ENCODE measurements at places on chromosomes 1 and 21. TPM values are rescaled to one million over a fixed set of nuclear protein-coding genes. Genes with fewer than 3 reads are reported as not detected.

The RGS13 gene
- total RNA-seq, result not detected

The ZNF648 gene
- not detected for total RNA-seq

The ZNF683 gene
- total RNA-seq, result not detected

The GSTM1 gene
- 9.3 TPM for total RNA-seq

The DHCR24 gene
- 96.8 TPM for total RNA-seq

DNA sequence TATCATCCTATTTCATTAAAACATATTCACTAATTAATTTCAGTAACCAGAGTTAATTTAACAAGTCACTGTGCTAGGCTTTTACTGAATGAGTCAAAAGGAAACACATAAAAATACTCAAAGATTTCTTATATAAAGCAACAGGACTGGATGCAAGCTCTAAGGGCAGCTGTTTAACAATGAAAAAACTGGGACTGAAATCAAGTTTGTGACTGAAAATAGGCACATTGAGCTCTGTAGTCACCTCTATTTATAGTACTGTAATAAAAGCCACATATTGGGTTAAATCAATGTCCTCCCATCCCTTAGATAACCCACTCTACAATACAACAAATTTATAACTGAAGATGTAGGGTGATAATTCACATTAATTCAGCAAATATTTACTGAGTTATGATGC lies 52.4 kb downstream of the SMYD3 start:
- no peak for DNase-seq

DNA sequence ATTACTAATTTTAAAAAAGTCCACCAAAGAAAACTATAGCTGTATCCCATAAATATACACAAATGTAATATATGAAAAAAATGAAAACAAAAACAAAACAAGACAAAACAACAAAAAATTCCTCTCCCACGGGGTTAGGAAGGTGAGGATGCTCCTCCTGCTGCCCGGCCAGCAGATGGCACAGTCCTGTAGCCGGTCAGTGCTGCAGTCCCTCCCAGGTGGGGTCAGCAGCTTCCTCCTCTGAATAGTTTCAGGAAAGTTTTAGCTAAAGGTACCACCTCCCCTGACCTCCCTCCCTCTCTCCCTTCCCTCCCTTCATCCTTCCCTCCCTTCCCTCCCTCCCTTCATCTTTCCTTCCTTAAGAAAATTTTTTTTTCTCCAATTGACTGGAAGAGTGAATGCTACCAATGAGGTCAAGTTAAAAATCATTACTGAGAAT lies 67.8 kb upstream of the BCL10 start:
- no peak for DNase-seq

- DNase-seq, result no peak
Measured at GRCh38 chr1:221246628-221247415, 367.6 kb downstream of the HLX start.

DNA sequence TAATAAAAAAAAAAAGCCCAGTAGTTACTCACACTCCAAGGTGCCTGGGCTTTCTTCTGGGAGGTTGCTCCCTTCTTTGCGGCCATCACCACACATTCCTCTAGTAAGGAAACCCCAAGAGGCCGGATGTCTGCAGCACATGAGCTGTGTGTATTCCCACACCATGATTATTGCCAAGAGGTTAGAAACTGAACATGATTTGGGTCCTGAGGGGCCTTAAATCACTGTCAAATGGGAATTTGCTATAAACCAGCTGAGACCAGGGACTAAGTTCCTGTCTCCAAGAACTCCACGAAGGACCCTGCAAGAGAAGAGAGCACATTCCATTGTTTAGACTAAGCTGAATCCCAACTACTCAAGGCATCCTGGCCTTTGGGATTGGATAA lies 85.3 kb upstream of the SSX2IP start:
- no peak for DNase-seq

- DNase-seq, result no peak
Measured at GRCh38 chr1:151606384-151606783, 5.5 kb upstream of the SNX27 start.

GRCh38 chr1:242139442-242139841 lies 140.5 kb upstream of the MAP1LC3C start:
- DNase-seq, result no peak

DNA sequence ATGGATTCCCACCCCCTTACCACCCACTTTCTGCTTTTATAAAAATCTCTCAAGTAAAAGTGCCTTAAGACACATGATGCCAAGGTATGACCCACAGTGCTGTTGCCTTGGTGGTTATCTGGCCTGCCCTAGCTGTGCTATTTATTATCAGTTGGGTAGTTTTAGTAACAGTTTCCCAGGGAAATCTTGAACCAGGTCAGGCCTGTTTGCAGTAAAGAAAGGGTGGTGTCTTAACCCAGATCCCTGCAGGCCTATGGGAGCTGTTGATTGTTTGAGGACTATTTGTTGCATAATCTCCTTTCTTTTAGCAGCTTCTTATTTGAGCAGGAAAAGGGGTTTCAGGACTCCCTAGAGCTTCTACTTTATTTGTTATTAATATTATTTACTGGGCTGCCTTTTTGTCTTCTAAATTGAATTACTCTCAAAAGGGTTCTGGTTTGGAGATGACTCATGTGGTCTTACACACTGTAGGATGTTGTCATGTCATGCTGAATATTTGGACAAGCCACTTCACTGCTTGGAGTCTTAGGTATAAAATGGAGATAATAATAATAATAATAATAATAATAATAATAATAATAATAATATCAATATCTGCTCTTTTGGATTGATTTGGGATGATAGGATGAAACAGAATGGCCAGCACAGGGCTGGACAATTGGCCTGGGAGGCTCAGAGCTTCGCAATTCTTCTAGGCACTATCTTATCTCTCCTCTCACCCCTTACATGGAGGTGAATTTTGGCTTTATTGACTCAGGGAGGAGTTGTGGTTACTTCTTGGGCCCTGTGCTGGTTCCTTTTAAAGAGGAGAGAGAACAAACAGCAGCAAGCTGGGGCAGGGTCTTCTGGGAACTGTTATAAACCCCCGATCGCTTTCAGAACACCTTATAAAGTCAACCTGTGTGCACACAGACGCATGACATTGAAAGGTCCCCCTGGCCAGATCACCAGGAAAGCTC lies 252.1 kb downstream of the PRDM2 start:
- no peak for DNase-seq

DNA sequence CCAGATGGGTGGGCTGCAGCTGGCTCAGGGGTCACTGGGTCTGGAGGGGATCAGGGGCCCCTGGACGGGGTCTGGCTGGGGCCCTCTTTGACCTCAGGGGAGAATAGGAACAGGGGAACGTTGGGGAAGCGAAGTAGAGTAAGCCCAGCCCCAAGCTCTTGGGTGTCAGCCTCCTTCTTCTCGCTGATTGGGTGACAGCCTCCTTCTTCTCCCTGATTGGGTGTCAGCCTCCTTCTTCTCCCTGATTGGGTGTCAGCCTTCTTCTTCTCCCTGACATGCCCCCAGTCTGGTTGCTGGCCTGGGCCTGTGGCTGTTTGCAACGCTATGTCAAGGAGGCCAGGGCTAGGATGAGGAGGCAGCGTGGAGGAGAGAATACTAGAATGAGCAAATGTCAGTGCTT lies 76.7 kb upstream of the CASZ1 start:
- no peak for DNase-seq

DNA sequence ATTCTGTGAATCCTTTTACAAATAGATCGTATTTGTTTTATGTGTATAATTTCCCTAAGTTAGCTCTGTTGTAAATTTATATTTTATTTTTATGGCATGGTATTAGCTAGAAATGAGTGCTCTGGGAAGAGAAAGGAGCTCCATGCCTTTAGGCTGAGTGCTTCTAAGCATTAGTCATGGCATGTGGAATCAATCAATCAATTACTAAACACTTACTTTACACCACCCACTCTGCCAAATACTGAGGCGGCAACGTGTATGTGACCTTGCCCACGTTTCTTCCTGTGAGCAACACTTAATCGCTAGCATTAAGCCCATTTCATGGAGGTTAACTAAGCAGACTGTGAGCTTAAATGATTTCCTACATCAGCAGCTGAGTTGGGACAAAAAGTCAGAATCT lies 7.2 kb upstream of the BECN2 start:
- DNase-seq, result no peak

Data from glomerular endothelial cell (primary cell).